Lung (tissue), 17 donors: ENCODE measurements at places on chromosomes 12 and 14.

DNA sequence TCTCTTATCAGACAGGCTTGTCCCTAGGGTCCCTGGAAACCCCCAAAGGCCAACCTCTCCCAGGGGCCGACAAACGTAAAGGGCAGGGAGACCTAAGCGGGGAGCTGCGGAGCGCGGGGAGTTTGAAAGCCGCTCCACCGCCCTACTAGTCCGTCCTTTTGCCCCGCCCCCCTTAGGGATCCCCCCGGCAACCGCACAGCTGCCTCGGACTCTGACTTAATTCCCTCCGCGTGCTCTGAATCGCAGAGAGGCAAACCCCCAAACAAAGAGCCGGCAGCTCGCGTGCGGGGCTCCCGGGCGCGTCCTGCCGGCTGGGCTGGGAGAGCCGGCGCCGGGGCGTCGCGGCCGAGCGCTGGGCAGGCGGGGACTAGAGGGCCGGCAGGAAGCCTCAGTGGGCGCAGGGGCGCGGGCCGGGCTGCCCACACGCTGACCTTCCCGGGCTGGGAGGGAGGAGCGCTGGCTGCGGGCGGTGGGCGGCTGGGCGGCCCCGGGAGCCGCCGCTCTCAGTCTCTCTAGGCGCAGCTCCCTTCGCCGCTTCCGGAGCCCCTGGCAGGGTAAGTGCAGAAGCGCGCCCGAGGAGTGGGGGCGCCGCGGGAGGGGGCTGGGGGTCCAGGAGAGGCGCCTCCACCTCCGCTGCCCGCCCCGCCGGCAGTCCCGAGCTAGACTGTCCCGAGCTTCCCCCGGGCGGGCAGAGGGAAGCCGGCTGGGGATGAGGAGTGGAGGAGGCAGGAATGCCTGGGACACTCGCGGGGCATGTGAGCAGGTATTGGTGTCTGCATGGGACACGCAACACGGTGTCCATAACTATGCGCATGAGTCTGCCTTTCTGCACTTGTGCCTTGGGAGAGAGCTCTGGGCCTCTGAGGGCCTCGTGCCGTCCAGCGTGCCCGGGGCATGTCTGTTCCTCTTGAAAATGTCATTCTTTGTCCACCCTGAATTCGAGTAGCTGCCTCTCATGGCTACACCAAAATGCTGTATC is at the start of gene TSPAN11:
Gene TSPAN11 (plus strand): TSS at position 506 of the 979 bp plus-strand sequence. CDS start 27,244 bp downstream, outside the sequence.
- peak within 1 kb of the TSS; percentile 33 for H3K4me3 ChIP-seq
- DNase-seq: peak; percentile 79
- H3K36me3 ChIP-seq: no peaks in the 10 kb centered on the region

DNA sequence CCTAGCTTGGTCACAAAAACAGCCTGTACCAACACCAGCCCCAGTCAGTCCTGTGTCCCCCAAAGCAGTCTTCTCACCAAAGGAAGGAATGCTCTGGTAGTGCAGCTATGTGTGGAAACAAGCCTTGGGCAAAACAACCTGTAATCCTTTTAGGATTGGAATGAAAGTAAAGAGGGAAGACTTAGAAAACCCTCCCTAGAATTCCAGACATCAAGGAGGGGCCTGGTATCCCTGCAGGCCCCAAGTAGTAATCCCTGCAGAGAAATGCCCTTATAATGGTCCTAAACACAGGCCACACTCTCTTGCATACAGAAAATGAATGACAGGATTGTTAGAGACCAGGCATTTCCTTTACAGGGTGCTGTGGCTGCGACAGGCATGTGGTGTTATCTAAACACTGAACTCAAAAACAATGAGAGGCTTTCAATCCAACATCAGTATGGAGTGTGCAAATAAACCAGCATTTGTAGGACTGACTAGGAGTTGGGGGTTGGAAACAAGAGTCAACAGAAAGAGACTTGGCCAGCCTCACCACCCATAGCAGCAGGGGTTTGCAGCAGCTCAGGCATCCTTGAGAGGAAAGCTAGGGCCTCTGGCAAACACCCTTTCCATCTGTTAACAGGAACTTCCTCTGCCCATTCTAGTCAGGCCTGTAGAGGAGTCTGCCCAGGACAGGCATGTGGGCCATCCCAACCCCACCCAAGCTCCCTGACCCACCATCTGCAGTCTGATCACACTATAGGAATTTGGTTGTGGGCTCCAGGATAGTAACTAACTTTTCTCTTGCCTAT is 59.1 kb downstream of the DCAF5 start:
- peaks cover 4% of the 10 kb centered on the region for H3K36me3 ChIP-seq
- H3K4me3 ChIP-seq: no peak overlapping the region
- DNase-seq: peak; percentile 65
- H3K27ac ChIP-seq: no peak overlapping the region
- H3K27me3 ChIP-seq: no peaks in the 10 kb centered on the region
- H3K4me1 ChIP-seq: peaks cover 7% of the 10 kb centered on the region

- peaks cover 29% of the 10 kb centered on the region for H3K27me3 ChIP-seq
- no peak for DNase-seq
- no peak overlapping the region for H3K4me3 ChIP-seq
- no peaks in the 10 kb centered on the region for H3K36me3 ChIP-seq
- H3K4me1 ChIP-seq: no peaks in the 10 kb centered on the region
- H3K27ac ChIP-seq: no peak overlapping the region
Measured at GRCh38 chr12:3496957-3497356, 6.0 kb downstream of the PRMT8 start.

GRCh38 chr12:113724794-113725556 is 241.2 kb downstream of the RBM19 start:
- H3K36me3 ChIP-seq: no peaks in the 10 kb centered on the region
- H3K4me1 ChIP-seq: no peaks in the 10 kb centered on the region
- no peak overlapping the region for H3K27ac ChIP-seq

DNA sequence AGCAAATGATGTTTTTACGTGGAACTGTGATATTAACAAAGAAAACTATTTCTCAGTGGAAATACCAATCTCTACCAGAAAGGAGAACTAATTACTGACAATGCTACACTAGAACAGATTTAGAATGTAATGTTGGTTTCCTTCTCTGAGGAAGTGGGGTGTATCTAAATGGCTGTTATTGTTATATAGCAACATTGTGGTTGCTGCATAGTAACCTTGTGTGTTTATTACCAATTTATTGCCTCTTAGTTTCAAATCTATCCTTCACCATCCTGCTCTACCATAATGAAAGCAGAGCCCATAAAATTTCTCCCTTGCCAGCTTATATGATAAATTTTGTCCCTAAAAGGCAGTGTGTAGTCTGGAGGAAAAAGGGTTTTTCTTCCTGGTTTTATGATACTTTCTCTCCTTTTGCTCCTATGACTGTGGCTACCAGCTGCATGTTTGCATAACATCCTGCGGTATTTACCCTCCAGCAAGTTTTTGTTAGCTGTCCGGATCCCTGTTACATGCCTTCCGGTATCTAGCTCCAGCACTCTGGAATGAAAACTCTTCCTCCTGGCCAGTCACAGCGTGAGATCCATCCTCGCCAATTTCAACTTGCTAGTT is 5.7 kb upstream of the KLRK1 start:
- DNase-seq: peak; percentile 69
- peak overlapping the region; percentile 70 for H3K27ac ChIP-seq
- no peaks in the 10 kb centered on the region for H3K36me3 ChIP-seq
- no peaks in the 10 kb centered on the region for H3K27me3 ChIP-seq
- H3K4me3 ChIP-seq: no peak overlapping the region
- peaks cover 3% of the 10 kb centered on the region for H3K4me1 ChIP-seq

- no peak for DNase-seq
- H3K27ac ChIP-seq: no peak overlapping the region
- H3K4me3 ChIP-seq: no peak overlapping the region
- no peaks in the 10 kb centered on the region for H3K27me3 ChIP-seq
- H3K36me3 ChIP-seq: no peaks in the 10 kb centered on the region
Measured at GRCh38 chr14:84782902-84783301, 747.0 kb upstream of the FLRT2 start.

DNA sequence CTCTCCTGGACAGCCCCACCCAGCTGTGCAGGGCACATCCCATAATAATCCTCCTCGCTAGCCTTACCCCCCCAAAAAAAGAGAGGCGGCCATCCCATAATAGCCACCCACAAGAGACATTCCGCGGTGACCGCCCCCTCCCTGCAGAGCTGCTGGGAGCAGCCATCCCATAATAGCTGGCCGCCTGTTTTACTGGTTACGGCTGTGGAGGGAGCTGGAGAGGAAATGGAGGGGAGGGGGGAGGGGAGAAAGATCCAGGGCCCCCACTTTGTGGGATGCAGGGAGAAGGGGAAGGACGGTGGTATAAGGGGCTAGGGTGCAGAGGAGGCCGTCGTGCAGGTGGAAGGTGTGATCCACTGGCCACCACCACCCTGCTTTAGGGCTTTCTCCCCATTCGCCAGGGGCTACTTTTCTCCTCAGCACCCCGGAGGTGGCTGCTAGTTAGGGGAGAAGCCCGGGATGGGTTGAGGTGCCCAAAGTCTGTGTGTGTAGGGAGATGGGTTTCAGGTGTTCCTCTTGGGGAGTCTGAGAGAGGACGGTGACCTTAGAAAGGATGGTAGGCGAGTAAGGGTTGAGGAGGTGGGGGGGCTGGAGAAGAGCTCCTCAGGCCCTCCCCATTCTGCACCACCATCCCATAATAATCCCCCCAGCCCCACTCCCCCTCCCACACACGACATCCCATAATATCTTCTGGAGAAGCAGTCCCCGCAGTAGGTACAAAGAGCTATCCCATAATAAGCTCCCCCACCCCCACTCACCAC is 6.0 kb upstream of the CHD4 start:
- no peaks in the 10 kb centered on the region for H3K36me3 ChIP-seq
- peak overlapping the region; percentile 86 for H3K27ac ChIP-seq
- H3K27me3 ChIP-seq: no peaks in the 10 kb centered on the region
- peaks cover 17% of the 10 kb centered on the region for H3K4me1 ChIP-seq
- no peak overlapping the region for H3K4me3 ChIP-seq
- peak; percentile 95 for DNase-seq

GRCh38 chr12:6626654-6627283 is 9.0 kb downstream of the LPAR5 start:
- peaks cover 9% of the 10 kb centered on the region for H3K4me1 ChIP-seq
- no peak overlapping the region for H3K27ac ChIP-seq
- no peaks in the 10 kb centered on the region for H3K27me3 ChIP-seq

DNA sequence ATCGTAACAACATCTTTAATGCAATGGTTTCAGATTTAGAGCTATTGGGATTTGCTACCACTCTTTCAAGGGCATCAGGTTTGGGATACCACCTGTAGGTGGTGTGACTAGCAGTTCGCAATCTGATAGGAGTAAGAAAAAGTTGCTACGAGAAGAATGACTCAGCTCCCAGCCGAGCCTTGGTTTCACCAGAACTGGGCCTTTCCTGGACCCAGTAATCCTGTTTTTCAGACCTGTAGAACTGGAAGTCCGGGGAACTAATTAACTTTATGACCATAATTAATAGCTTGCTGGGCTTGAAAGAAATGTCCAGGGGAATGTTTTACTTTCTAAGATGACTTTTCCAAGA is 770 bp downstream of the ABHD4 start:
- peak overlapping the region; percentile 87 for H3K27ac ChIP-seq
- peak; percentile 37 for DNase-seq
- H3K36me3 ChIP-seq: peaks cover 19% of the 10 kb centered on the region
- H3K4me1 ChIP-seq: peaks cover 7% of the 10 kb centered on the region
- peak overlapping the region; percentile 57 for H3K4me3 ChIP-seq
- no peaks in the 10 kb centered on the region for H3K27me3 ChIP-seq

GRCh38 chr12:101082706-101083105 is 127.3 kb downstream of the SLC5A8 start:
- no peaks in the 10 kb centered on the region for H3K36me3 ChIP-seq
- H3K4me1 ChIP-seq: no peaks in the 10 kb centered on the region
- DNase-seq: no peak
- no peaks in the 10 kb centered on the region for H3K27me3 ChIP-seq
- H3K4me3 ChIP-seq: no peak overlapping the region

- H3K27me3 ChIP-seq: peaks cover 17% of the 10 kb centered on the region
- H3K27ac ChIP-seq: no peak overlapping the region
- H3K4me1 ChIP-seq: peaks cover 13% of the 10 kb centered on the region
- no peak for DNase-seq
- H3K4me3 ChIP-seq: no peak overlapping the region
Measured at GRCh38 chr14:104542871-104543830, 36.4 kb upstream of the C14orf180 start.

GRCh38 chr12:53747095-53747494 is 4.7 kb downstream of the CISTR start:
- H3K4me3 ChIP-seq: no peak overlapping the region
- H3K27ac ChIP-seq: no peak overlapping the region
- no peak for DNase-seq
- peaks cover 64% of the 10 kb centered on the region for H3K27me3 ChIP-seq
- peaks cover 8% of the 10 kb centered on the region for H3K4me1 ChIP-seq
